ENCODE measurements at places on chromosomes 2 and 18.

DNA sequence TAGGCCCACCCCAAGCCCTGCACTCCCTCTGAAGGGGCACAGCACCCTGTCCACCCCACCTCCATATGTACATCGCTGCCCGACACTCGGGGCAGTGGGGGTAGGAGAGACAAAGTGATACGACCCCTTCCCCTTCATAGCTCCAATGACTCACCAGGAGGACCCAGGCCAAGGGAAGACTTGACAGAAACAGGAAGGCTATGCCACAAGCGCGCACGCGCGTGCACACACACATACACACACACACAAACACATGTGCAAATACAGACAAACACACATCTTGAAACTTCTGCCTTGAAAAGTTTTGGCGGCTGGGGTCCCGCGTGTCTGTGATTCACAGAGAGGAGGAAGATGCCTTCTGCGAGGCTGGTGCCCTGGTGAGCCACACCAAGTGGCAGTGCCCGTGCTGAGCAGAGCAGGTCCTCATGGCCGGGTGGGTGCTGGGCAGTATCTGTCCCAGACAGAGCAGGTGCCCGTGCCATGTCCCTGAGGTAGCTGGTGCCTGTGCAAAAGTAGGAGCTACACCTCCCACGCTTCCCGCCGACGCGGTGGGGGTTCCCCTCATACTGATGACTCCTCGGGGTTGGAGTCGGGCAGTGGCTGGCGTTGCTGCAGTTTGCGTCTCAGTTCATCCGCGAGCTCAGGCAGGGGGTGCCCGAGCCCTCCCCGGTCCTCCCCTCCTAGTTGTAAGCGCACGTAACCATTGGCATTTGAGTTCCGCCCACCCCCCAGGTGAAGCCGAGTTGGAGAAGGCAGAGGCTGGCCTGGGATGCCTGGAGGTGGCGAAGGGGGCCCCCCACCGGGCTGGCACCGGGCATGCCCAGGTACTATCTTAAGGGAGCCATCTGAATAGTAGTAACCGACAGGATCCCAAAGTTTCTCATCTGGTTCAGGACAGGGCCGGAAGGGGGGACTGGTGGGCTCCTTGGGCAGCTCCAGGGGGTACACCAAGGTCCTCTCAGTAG, 2.5 kb upstream of the ANKRD39 start:
- DNase-seq: peak; percentile 51

GRCh38 chr2:199777916-199778315, 73.1 kb downstream of the FTCDNL1 start:
- DNase-seq: no peak

DNA sequence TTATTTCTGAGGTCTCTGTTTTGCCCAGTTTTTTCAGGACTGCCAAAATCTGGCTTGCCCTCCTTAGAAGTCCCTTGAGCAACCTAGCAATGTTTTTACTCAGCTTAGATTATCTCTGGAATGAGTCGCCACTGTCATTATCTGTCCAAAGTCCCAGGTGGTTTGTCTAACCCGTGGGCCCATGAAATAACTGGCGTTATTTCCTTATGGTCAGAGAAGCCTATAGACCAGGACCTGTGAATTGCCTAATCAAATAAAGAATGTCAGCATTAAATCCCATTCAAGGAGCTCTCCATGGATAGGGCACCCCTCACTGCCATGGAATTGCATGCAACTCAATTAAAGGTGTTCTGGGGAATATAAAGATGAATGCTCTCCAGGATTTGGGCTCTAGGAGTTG, 373.9 kb downstream of the SETBP1 start:
- DNase-seq: no peak

GRCh38 chr18:55100817-55101457, 141.7 kb upstream of the CCDC68 start:
- DNase-seq: no peak

DNA sequence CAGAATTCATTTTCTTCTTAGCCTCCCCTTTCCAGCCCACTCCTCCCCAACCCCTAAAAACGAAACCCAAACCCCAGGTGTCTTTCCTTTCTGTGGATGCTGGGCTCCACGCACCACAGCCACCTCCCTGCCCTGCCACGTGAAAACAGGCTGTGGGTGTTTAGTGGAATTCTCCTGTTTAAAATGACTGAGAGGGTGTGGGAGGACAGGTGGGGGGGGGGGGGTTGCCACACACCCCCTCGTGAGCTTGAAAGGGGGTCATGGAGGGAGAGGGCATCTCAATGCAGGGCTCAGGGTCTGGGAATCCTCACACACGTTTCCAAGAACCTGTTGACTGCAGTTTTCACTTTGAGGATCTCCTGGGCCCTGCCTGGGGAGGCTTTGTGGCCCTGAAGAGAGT, 110.3 kb downstream of the FAM210A start:
- no peak for DNase-seq

GRCh38 chr2:175619179-175620045, 382.7 kb downstream of the LNPK start:
- DNase-seq: no peak

GRCh38 chr2:145110668-145111356, 590.9 kb upstream of the ZEB2 start:
- no peak for DNase-seq

- peak; percentile 1 for DNase-seq
These were observed 38.1 kb upstream of the SLC3A1 start for GRCh38 chr2:44237221-44237620.

GRCh38 chr2:191150600-191151330, at the start of gene STAT4:
Gene STAT4 (minus strand): TSS chr2:191150994. CDS start chr2:191148203, 2,791 bp downstream.
- DNase-seq: peak; percentile 70

DNA sequence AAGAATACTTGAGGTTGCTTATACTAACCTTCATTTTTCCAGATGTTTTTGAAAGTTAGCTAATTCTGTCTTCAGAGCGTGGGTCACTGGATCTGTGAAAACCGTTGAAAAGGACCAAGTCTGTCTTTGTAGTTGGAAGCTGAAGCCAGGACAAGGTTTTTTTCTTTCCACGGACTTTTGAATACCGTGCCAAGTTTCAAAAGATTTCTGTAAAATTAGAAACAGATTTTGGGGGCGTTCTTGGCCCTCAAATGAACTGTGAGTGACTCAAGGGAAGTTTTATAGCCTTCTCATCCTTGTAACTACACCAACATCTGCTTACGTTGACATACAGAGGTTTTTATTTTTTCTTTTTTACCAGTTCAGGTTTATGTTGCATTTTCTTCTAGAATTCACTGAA, at the start of gene FAP:
Gene FAP, minus strand, starts transcription at position 152 of the 400 bp plus-strand sequence. Its CDS starts 118 bp downstream, at position 34.
- DNase-seq: no peak

DNA sequence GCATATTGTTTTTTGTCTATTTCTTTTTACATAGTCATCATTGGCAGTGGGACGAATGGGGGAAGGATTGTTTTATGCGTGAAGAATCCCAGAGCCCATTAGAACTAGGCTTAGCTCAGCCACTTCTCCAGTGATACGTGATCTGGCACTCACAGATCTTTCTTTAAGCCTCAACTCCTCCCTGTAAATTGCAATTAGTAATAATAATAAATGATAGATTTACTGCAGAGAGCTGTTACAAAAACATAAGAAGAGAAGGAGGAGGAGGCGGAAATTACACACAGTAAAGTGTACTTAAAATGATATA, 629.3 kb downstream of the NRXN1 start:
- no peak for DNase-seq

- DNase-seq: no peak
These were observed 17.7 kb downstream of the ST6GAL2 start for GRCh38 chr2:106868275-106868674.

GRCh38 chr2:101753720-101754490, 56.4 kb downstream of the MAP4K4 start:
- no peak for DNase-seq

DNA sequence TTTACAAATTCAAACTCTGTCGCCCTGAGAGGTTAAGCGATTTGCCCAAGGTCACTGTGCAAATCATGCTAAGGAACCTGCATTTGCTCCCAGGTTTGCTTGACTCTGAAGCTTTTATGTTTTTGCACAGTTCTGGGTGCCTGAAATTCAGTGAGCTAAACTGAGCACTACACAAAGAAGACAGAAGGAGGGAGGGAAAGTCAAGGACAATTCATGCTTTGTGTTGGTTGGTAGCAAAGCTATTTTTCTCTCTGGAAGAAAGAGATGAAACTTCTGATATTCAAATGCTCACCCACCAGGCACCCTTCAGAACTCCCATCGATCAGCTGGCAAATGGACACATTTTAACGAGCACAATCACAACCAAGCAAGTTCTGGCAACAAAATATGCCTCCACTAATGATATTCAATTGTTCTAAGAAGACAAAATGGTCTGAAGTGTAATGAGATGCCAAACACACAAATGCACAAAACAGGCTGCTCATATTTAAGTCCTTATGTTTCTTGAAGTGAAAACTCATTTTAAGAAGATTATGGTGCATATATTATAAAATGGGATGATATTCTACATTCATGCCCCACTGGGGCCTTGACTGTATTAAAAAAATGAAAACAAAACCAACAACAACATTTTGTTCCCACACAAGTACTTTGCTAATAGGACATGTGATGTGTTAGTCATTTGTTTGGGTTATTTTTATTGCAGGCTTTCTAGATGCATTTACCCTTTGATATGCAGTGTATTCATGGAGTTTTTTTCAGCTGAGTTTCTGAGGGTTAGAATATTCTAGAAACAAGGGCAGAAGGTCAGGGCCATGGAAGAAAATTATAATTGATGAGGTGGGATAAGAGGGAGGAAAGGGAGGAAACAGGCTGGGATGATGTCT, 445.6 kb upstream of the CELF4 start:
- no peak for DNase-seq

- no peak for DNase-seq
These were observed 91.6 kb downstream of the FAM161A start for GRCh38 chr2:61762292-61762691.

- no peak for DNase-seq
These were observed 27.0 kb upstream of the DPYSL5 start for GRCh38 chr2:26820932-26821331.

- no peak for DNase-seq
These were observed 280.2 kb upstream of the SOX11 start for GRCh38 chr2:5412001-5412400.

GRCh38 chr2:25833566-25833965, 44.7 kb downstream of the ASXL2 start:
- DNase-seq: no peak

- no peak for DNase-seq
These were observed 84.9 kb downstream of the NEB start for GRCh38 chr2:151649400-151649799.

- peak; percentile 4 for DNase-seq
These were observed 715 bp upstream of the CFAP36 start for GRCh38 chr2:55518841-55519165.

DNA sequence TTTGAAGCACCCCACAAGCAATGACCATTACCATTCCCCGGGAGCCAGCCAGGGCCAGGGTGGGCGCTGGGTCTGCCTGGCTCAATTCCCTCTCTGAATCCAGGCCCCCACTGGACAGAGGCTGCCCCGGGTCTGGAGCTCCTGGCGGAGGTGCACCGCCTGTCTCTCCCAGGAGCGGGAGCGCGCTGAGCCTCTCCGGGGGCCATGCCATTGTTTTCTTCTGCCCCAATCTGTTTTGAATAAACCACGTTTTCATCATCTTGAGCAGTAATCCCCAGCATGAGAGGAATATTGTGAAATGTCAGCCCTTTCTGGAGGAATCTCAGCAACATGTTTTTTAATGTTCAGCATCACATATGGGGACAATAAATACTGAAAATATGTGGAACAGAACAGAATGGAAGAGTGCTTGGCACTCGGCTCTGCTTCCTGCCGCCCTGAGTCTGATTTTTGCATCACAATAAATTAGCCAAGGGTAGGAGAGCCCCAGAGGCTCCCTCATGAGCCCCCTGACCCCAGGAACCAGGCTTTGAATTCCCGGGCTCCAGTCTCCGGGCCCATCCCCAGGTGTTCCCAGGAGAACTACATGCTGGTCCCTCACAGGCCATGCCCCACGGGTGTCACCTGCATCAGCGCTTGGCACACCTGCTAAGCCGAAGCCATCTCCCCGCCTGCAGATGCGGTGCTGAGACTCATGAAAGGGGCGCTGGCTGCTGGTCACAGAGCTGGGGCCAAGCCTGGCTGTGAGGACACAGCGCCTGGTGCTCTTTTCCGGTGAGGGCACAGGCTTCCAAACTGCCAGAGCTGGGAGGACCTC, 88.8 kb downstream of the INHBB start:
- DNase-seq: no peak

GRCh38 chr18:24075767-24076597, 61.4 kb downstream of the TTC39C start:
- peak; percentile 71 for DNase-seq

DNA sequence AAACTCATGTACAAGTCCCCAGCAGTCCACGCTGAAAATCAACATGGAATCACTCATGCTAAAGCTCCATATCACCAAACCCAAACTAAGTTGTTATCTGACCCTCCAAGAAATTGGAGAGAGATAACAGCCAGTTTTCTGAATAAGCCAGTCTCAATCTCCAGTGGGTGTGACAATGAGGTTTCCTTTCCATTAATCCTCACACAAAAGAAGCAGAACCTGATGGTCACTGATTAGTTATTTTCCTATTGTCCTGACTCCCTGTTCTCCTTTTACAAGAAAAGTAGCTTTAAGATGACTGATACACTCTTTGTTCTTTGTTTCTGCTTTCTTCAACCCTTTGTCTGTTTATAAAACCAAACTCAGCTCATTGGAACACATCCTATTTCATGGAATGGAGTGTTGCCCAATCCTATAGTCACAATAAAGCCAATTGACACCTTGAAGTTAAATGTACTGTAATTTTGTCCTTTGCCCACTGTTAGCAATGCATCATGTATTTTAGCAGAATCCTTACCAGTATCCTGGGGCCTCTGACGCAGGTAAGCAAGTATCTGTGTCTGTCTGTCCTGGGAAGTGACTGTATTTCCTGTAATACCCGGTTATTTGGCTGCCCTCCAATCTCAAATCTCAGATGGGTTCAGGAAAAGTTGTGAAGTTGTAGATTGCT, 30.6 kb upstream of the SH3RF3 start:
- DNase-seq: no peak

DNA sequence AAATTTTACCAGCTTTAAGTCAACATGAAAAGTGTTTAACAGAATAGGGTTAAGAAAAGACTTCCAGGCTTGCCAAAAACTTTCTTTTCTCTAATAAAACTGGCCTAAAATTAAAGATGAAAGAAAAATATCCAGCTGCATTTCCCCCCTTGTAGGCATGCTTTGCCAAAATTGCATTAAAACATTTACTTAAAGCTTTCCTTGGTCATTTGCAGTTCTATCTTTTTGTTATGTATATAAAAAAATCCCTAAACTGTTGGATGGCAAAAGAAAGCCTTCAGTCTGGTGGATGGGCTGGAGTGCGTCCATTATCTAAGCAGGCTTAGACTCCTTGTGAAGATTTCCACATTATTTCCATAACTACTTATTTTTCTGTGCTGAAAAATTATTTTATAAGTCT, 105.4 kb upstream of the DSEL start:
- no peak for DNase-seq

- peak; percentile 73 for DNase-seq
These were observed 1.0 kb upstream of the NFATC1 start for GRCh38 chr18:79394534-79395307.

All from activated CD4-positive, alpha-beta T cell treated with anti-CD3 and anti-CD28 coated beads, Interleukin-2, amount 50 U/mL, for 4 hours (primary cell).